CD4-positive, alpha-beta T cell treated with Interleukin-1 beta for 1 hour (primary cell): ENCODE measurements at places on chromosomes 11 and 22.

GRCh38 chr11:30260813-30261212 lies 30.0 kb downstream of the FSHB start:
- DNase-seq, result no peak

- DNase-seq, result no peak
Measured at GRCh38 chr11:73975479-73975757, 7.2 kb downstream of the UCP2 start.

- DNase-seq, result no peak
Measured at GRCh38 chr11:65077451-65077850, 6.4 kb downstream of the CDCA5 start.

GRCh38 chr22:29147331-29147899 lies 58.3 kb upstream of the EMID1 start:
- no peak for DNase-seq

DNA sequence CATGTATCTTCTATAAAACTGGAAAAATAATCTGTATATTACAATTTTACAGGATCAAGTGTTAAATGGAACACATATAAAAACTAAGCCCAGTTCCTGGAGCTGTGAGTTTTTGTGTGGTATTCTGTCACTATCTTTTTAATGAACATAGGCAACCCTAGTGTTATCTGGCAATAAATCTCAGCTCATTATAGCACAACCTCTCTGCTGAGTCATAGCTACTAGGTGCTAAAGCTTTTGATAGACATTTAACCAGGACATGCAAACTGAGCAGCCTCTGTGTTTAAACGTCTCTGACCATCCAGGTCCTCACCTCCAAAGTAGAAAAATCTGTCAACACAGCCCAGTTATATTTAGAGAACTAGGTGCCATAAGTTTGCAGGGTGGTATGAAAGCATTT lies 91.0 kb upstream of the CARD18 start:
- DNase-seq, result no peak

- DNase-seq, result no peak
Measured at GRCh38 chr11:75996523-75997442, 181.8 kb downstream of the UVRAG start.

- no peak for DNase-seq
Measured at GRCh38 chr22:46936378-46936903, 174.0 kb downstream of the TBC1D22A start.

- DNase-seq, result no peak
Measured at GRCh38 chr11:18703001-18703763, 4.6 kb downstream of the TMEM86A start.

- peak; percentile 79 for DNase-seq
Measured at GRCh38 chr11:46352063-46352841, 5.0 kb downstream of the DGKZ start.

- DNase-seq, result no peak
Measured at GRCh38 chr11:103067118-103067517, 24.8 kb downstream of the DCUN1D5 start.

- no peak for DNase-seq
Measured at GRCh38 chr11:111718436-111718835, 47.8 kb downstream of the PPP2R1B start.

DNA sequence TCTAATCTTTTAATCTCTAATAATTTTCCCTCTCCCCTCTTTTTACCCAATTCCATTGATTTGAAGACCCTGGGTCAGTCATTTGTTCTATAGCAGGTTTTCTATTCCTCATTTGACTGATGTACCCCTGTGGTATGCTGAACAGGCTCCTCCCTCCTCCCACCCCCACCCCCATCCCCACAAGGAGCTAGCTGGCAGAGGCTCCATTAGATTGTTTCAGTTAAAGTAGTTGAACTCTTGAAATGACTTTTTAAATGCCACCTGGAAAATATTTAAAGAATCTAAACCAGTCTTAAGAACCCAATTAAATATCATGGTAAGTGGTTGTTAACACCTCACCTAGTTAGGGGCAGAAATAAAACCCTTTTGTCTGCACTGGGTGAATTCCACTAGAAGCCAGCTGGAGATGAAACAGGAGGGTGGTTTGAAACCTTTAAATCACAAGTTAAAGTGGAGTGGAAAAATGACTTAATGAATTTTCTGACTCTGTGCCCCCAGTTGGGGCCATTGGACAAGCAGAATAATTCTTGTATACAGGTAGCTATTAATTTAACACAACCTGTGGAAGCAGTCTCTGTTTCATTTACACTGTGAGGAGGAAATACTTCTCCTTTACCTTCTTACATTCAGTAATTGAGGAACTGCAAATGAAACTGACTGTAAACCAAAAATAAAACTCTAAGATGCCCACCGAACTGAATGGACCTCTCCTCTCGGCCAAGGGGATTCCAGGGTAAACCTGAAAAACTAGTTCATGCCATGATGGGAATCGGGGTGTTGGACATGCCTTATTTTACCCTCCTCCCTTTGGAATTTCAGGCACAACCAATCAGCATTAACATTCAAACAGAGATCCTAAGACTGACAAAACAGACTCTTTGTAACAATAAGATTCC lies 30.7 kb downstream of the PRR5L start:
- no peak for DNase-seq

DNA sequence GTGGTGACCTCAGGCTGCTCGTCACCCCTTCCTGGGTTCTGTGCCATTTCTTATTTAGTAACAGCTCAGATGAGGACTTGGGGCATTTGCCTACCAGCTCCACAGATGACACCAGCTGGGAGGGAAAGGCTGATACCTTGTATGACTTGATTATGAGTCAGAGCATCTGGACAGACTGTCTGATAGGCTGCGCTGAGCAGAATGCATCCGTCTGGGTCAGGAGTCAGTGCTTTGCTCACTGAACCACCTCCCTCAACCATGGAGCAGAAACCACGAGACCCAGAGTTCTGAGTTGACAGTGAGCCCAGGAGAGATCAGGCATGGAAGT lies 6.8 kb downstream of the ST14 start:
- no peak for DNase-seq

GRCh38 chr11:129731316-129731715 lies 84.3 kb upstream of the TMEM45B start:
- no peak for DNase-seq

- DNase-seq, result no peak
Measured at GRCh38 chr11:104830080-104830479, 68.2 kb downstream of the CASP12 start.

DNA sequence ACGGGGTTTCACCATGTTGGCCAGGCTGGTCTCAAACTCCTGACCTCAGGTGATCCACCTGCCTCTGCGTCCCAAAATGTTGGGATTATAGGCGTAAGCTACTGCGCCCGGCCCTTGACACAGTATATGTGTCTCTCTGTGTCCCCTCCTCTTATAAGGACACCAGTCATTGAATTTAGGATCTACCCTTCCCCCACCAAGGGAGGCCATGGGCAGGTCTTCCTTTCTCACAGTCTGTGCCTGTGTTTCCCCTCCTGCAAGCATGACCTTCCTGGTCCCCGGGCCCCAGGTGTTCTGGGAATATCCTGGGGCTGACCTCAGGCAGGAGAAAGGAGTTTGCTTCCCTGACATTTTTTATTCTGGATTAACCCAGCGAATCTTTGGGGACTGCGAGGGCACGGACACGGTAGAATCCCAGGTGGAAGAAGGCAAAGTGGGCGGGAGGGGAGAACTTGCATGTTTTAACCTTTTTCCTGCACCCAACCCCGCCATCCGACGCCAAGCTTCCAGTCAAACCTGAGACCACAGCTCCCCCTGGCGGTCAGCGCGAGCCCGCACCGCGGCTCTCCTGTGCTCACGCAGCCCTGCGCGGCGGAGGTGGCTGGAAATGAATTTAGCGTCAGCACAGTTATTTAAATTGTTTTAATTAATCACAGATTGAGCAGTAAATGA lies 42.1 kb upstream of the ISX start:
- peak; percentile 33 for DNase-seq

- no peak for DNase-seq
Measured at GRCh38 chr11:118138839-118139420, 13.7 kb downstream of the SCN4B start.

GRCh38 chr11:104060820-104061219 lies 24.4 kb downstream of the DDI1 start:
- DNase-seq, result no peak

GRCh38 chr11:130156108-130157022 lies 3.2 kb upstream of the ST14 start:
- DNase-seq, result peak; percentile 22

GRCh38 chr11:124669193-124669592 lies 4.3 kb downstream of the SIAE start:
- DNase-seq, result peak; percentile 69

GRCh38 chr11:78224906-78225420 lies 36.2 kb downstream of the USP35 start:
- no peak for DNase-seq

GRCh38 chr11:19811380-19811779 lies 98.7 kb downstream of the NAV2 start:
- DNase-seq, result no peak

- no peak for DNase-seq
Measured at GRCh38 chr11:41102471-41102870, 357.0 kb downstream of the LRRC4C start.

DNA sequence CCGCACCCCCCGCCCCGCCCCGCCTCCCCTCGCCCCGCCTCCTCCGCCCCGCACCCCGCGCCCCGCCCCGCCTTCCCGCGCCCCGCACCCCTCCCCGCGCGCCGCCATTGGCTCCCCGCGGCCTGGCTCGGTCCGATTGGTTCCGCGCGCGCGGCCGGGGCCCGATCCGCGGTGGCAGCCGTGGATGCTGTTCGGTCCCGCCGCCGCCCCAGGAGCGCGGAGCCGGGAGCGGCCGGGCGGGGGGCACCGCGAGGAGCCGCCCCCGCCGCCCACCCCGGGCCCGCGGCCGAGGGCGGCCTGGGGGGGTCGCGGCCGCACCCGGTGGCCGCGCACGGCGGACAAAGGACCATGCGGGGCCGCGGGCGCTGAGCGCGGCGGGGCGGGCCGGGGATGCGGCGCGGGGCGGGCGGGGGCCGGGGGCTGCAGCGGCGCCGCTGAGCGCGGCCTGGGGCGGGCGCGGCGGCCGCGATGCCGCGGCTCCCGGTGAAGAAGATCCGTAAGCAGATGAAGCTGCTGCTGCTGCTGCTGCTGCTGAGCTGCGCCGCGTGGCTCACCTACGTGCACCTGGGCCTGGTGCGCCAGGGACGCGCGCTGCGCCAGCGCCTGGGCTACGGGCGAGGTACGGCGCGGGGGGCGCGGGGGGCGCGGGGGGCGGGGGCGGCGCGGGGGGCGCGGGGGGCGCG lies at the start of gene B4GALNT4:
Gene B4GALNT4, plus strand, starts transcription at position 164 of the 683 bp plus-strand sequence. Its CDS starts 305 bp downstream, at position 469.
- DNase-seq, result peak; percentile 31

GRCh38 chr11:15119826-15120225 lies 5.1 kb downstream of the INSC start:
- no peak for DNase-seq

DNA sequence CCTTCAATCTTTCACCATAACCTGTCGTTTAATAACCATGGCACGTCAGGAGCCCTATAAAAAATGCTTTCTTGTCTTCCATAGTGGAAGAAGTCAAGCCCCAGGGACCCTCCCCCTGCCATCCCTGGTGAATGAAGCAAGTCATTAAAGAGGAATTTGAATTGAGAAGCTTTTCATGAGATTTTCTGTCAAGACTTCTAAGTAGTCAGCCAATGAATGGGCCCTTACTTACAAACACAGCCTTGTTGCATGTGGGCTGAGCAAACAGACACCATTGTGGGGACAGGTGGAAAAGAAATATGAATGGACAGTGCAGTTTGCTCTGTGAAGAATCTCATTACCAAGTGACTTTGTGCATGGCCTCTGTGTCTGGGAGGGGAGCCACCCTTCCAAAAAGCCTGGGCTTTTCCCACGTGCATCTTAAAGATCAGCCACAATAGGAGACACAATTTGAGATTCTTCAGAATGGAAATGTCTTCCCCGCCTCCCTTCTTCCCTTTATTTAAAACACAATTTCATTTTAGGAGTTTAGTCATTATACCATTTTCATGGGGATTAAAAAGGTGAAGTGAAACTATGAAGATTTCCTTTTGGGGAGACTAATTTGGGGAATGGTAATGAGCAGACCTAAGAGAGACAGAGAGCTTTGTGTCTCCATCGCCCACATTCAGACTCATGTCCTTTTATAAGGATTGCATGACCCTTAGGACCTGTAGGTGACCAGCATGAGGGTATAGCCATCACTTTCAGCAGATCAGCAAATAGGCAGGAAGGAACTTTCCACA lies 152.0 kb downstream of the LRRC4C start:
- no peak for DNase-seq

- DNase-seq, result no peak
Measured at GRCh38 chr11:70574725-70575347, 176.5 kb downstream of the CTTN start.

- no peak for DNase-seq
Measured at GRCh38 chr11:108793138-108793537, 128.3 kb downstream of the DDX10 start.

DNA sequence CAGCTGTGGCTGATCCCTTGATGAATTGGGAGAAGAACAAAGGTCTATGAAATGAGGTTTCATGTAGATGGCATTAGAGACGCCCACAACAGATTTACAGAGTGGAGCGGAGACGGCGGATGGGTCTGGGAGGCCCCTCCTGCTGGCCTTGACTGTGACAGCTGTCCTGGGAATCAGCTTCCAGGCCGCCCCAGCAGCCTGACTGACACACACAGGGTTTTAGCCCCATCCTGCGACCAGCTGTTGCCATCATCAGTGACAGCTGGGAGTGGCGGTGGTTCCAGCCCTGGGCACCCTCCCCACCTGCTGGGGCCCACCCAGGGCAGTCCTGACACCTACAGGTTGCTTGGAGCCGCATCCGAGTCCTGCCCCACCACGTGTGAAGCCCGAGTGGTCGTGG lies 64.0 kb upstream of the PPP6R3 start:
- no peak for DNase-seq
